ENCODE measurements at places on chromosomes 1 and 21.

DNA sequence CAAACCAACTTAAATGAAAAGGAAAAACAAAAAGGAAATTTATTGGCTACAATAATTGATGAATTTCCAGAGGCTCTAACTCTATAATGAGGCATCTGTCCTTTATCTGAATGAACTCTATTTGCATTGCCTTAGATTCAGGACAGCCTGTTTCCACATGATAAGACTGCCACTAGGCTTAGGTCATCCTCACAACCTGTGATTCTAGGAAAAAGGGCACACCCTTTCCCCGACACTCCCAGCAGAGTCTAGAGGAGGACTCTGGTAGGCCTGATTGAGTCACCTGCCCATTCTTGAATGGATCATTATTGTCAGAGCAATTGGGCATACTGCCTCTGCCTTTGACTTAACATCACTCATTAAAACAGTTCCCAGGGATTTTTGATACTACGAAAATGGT, 262.8 kb downstream of the TPR start:
- H3K4me1 ChIP-seq = no peaks in the 10 kb centered on the region
- no peak overlapping the region for H3K27ac ChIP-seq
- no peak overlapping the region for H3K4me3 ChIP-seq

- H3K4me3 ChIP-seq = no peak overlapping the region
- no peaks in the 10 kb centered on the region for H3K4me1 ChIP-seq
- no peak overlapping the region for H3K27ac ChIP-seq
- no peaks in the 10 kb centered on the region for H3K36me3 ChIP-seq
Measured at GRCh38 chr1:162374406-162374805, 2.2 kb downstream of the SPATA46 start.

DNA sequence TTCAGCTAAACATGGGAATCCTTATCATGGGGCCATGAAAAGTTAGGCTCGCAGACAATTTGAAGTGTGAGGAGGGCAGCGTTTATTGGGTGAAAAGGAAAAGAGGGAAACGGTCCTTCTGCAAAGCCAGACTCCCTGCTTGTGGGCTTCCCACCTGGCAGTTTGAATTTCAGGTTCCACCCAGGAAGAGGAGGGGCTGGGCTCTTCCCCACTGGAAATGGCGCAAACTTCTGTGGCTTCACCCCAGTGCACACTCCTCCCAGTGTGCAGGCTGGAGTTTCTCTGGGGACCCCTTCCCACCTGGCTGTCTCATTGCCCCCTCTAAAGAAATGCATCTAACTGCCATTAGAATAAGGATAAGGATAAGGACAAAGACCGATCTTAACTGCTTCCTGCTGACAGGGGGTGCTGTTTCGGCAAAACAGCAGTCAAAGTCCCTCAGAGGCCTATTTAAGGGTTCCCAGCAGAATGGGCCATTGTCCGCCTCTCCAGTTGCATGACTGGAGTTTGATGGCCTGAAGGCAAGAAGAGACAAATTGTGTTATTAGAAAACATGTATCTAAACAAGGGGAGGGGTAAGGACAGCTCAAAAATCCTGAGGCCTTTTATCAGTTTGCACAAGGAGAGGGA, 20.4 kb downstream of the AIM2 start:
- no peaks in the 10 kb centered on the region for H3K36me3 ChIP-seq
- H3K27ac ChIP-seq = no peak overlapping the region
- DNase-seq = no peak
- no peak overlapping the region for H3K4me3 ChIP-seq
- no peaks in the 10 kb centered on the region for H3K27me3 ChIP-seq

GRCh38 chr21:16241479-16241963, 511.7 kb downstream of the USP25 start:
- DNase-seq = no peak
- H3K4me3 ChIP-seq = no peak overlapping the region
- H3K4me1 ChIP-seq = no peaks in the 10 kb centered on the region
- no peaks in the 10 kb centered on the region for H3K36me3 ChIP-seq

Data from hepatocyte (in vitro differentiated cells).